Activated CD4-positive, alpha-beta T cell treated with anti-CD3 and anti-CD28 coated beads, Interleukin-2, amount 50 U/mL, for 1 hour (primary cell): ENCODE measurements at places on chromosomes 6 and 20.

DNA sequence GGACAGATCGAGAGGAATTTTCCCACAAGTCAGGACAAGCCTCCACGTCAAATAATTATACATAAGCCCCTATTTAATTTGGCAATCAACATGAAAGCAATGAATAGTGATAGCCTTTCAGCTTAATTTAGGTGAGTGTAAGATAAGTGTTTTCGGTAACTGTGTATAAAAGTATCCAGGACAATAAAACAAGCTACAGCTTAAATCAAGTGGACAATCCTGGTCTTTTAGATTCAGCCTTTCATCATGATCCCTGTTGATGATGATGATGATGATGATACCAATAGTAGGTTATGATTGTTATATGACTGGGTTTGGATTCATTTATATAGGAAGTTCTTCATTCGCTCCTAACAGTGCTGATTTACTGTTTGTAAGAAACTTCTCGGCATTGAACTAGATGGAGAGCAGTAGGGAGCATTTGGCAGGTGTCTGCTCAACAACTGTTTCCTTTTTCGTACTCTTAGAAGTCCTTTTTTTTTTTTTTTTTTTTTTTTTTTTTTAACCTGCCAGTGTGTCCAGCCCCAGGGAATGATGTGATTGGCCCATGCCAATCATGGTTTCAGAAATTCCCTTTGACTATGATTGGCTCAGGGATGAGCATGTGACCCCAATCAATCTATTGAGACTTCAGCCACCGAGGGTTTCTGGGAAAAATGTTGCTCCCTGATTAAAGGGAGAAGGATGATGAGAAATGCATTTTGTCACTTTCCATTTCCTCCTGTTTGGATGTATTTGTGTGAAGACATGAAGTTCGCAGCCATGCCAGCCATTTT, 11.3 kb upstream of the RNF182 start:
- no peak for DNase-seq

DNA sequence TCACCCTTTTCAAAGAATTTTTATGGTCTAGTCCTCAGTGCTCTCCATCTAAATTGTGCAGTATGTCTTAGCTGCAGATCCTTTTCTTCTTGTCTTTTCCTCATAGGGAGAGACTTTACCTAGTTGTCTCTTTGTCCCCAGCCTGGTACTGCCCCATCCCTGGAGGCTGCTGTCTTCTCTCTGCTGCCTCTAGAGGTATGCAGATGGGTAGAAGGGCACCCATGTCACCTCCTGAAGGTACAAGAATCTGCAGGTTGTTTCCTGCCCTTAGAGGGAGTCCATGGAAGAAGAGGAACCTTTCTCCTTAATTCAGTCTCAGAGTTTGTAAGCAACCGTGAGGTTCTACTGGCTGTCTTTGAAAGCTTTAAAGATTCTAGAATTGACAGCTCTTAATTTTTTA, 39.1 kb downstream of the MCM8 start:
- DNase-seq, result no peak

DNA sequence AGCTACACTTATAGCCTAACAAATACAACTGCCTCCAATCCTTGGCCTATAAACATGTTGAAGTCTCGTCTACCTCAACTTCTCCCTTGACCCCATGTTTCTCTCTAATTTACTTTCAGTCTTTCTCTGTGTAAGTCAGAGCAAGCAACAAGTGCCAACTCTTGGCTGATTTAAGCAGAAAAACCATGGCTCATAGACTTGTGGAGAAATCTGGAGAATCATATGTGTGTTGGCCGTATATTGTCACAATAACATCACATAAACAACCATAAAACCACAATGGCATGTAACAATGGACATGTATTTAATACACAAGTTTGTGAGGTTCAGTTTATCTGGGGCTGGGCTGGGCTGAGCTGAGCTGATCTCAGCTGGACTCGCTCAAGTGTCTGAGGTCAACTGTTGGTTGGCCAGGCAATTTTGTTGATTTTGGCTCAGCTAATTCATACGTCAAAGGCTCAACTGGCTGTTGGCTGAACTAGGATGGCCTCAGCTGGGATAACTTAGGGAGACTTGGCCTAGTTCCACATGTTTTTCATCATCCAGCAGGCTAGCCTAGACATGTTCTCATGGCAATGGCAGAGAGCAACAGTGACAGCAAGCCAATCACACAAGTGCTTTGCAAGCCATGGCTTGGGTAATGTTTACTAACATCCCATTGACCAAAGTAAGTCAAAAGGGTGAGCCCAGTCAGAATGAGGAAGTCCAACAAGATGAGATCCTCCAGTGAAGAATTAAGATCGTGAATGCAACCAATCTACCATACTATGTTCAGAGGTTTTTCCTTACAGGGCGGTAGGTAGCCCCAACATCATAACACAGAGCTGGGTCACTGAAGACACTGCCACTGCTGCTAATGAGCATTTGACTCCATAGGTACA, 12.9 kb upstream of the TBC1D22B start:
- DNase-seq, result no peak

DNA sequence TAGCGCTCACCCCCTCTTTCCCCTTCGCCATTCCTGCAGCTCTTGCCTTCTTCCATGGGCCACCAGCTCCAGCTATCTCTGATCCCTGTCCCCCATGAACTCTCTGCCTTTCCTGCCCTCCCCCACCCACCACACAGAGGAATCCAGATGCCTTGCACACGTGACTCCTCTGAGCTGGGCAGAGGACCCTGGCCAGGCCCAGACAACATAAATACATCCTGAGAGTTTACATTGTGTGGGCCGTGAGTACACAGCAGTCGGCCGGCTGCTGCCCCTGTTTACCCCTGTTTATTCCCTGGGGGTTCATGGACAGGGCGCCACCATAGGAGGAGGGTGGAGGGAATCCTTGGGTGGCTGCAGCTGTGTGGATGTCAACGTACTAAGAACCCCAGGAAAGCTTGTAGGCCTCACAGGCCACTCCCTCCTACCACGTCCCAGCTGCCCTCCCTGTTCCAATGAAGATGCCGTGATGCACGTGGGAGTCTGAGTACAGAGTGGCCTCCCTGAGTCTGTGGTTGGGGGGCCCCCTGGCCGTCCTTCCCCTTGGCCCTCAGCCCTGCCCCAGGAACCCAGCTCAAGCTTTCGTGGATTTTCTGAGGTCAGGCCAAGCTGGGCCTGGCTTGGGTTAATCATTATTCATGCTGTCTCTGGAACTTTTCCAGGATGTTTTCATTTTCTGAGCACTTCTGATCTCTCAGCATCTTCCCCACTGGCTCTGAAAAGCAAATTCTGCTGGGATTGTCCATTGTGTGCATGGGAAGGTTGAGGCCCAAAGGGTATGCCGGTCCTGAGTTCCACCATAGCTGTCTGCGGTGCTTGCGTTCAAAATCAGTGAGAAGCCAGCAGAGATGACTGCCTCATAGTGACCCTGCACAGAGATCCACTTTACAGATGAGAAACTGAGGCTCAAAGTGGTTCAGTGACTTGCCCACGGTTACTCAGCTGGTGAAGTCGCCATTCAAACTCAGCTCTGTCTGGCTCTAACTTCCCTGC, 136.3 kb downstream of the MRPL14 start:
- no peak for DNase-seq

DNA sequence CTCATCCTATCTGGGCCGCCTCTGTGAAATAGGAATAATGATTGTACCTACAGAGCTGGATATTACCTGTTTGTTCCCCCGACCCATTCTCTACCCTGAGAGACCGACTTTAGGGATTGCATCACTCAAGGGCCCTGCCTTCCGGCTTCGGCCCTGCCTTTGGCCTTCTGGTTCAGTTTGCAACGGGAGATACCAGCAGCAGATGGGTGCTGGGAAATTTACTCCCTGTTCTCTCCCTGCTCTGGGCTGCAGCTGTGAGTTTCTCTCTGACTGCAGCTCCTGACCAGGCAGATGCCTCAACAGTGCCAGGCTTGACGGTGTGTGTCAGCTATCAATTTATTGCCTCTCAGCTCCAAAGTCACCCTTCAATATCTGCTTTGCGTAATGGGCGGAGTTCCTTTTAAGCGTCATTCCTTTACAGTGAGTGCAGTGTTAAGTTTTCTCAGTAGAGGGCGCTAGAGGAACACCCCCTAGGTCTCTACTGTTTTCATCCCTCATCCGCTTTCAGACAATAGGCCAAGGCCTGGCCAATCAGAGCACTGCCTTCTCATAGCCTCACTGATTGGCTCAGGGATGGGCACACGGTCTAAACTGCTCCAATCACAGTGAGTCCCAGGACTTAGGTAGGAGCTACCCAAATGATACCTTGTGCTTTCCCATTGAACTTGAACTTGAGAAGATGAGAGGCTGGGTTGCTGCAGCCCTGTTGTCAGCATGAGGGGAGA, 30.0 kb downstream of the KCNG1 start:
- no peak for DNase-seq

DNA sequence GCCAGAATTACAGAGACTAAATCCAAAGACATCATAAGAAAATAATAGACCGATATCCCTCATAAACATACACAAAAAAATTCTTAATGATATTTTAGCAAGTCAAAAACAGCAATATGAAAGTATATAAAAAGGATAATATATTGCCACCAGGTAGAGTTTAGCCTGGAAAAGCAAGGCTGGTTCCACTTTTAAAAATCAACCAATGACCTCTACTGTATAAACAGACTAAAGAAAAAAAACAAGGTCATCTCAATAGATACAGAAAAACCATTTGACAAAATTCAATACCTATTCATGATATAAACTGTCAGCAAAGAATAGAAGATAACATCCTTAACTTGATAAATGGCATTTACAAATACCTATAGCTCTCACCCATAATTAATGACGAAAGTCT, 9.7 kb downstream of the SERINC1 start:
- no peak for DNase-seq

DNA sequence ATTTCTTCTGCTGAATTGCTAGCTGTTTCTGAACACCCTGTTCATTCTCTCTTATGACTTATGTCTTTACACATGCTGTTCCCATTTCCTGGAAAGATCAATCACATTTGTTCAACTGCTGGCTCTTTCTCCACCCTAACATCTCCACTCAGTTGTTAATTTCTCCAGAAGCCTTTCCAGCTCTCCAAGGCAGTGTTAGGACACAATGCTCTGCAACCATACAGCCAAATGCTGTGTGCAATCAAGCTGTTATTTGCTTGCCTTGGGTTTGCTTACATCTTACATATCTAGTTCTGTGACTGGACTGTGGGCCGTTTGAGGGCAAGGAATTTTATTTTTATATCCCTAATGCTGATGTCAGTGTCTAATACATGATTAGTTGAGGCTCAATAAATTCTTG, 24.2 kb upstream of the CITED2 start:
- DNase-seq, result no peak

- peak; percentile 42 for DNase-seq
Observed at GRCh38 chr20:46021361-46022359, 7.4 kb upstream of the SLC12A5 start.

- DNase-seq, result no peak
Observed at GRCh38 chr6:144259986-144260385, 25.1 kb upstream of the UTRN start.

DNA sequence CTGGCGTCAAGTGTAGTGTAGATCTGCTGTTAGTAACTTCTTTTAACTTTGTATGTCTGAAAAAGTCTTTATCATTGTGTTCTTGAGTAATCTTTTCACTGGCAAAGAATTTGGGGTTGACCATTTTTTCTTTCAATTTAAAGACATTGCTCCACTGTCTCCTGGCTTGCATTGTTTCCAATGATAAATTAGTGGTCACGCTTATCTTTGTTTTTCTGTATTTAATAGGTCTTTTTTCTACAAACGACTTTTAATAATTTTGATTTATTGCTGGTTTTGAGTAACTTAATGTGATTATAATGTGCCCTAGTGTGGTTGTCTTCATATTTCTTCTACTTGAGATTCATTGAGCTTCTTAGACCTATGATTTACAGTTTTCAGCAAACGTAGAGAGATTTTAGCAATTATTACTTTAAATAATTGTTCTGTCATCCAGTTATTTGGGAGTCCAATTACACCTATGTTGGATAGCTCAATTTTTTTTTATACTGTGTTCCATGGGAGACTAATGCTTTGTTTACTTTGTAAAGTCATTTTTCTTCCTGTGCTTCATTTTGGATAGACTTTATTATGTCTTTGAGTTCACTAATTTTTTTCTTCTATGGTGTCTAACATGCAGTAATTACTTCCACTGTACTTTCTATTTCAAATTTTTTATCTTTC, 38.3 kb upstream of the HEY2 start:
- no peak for DNase-seq

DNA sequence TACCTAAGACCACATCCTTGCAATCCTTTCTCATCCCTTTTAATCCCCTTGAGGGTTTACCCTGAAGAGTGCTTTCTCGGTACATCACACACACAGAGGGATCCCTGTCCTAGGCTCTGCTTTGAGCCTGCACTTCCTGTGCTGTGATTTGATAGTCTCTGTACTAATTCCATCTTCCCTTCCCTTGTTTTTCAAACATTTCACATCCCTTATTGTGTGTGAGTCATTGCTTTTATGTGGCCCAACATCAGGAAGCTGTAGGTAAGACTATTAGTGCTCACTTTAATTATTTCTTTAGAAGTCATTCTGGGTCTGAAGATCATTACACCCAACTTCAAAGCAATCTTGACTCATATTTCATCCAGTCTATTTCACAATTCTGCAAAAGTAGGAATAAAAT, 57.2 kb upstream of the ANKEF1 start:
- DNase-seq, result no peak

GRCh38 chr20:53642196-53643030, 48.8 kb upstream of the ZNF217 start:
- peak; percentile 47 for DNase-seq

DNA sequence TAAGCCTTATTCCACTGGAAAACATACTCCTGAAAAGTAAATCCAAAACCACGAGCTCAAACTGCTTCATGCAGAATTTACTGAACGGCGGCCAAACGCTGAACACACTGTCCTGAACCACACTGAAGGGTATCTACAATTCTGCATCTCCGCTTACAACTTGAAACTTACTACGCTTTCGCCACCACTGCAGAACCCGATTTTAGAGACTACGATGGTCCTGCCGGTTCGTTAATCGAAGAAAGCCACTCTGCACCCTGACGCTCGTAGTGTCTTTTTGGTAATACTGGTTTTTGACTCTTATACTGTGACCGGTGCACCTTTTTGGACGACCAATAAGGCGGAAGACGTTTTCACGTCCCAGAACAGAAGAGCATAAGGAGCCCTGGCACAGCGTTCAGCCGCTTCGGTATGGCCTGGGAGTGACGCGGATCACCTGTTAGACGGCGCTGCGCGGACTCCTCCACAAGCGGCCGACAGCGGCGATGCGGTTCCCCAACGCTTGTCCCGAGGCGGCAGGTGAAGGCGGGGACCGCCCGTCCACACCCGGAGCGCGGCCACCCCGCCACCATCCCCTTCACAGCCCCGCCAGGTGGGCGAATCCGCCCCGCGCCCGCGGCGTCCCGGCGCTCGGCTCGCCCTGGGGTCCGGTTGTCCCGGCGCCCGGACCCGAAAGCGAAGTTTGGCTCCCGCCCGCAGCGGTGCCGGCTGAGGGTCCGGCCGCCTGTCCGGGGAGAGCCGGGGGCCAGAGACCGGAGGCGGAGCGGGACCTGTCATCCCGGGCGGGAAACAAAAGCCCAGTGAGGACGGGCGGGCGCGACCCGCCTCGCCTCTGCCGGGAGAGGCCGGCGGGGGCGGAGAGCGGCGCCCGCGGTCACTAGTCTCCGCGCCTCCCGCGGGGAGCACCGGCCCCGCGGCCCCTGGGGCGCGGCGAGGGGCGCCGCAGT, 784 bp downstream of the FKBP5 start:
- peak; percentile 50 for DNase-seq

GRCh38 chr6:100664274-100665040, 199.7 kb upstream of the SIM1 start:
- no peak for DNase-seq

GRCh38 chr6:15948930-15949900, 179.7 kb upstream of the MYLIP start:
- no peak for DNase-seq

- DNase-seq, result peak; percentile 36
Observed at GRCh38 chr20:49276161-49276960, 1.5 kb downstream of the ZNFX1 start.

- DNase-seq, result no peak
Observed at GRCh38 chr20:13286052-13286451, 65.0 kb downstream of the ISM1 start.
